LNCaP clone FGC (cell line): ENCODE measurements at places on chromosomes 5 and 9.

GRCh38 chr5:148452499-148453193 lies 68.9 kb downstream of the FBXO38 start:
- no peak for DNase-seq

- no peak for DNase-seq
Observed at GRCh38 chr9:135835131-135835530, 72.2 kb downstream of the CAMSAP1 start.

DNA sequence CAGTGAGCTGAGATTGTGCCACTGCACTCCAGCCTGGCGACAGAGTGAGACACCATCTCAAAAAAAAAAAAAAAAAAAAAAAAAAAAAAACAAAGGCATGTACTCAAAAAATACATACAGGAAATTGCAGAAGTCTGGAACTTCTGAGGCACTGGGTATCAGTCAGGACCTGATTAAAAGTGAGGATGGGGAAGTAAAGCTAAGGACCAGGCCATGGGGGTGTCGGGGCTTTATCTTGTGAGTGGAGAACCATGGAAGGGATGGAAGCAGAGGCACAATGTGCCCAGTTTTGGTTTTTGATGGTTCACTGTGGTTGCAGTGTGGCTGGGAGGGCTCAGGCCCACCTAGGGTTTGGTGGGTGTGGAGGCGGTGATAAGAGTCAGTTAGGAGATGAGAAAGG lies 212.7 kb upstream of the PIK3R1 start:
- no peak for DNase-seq

DNA sequence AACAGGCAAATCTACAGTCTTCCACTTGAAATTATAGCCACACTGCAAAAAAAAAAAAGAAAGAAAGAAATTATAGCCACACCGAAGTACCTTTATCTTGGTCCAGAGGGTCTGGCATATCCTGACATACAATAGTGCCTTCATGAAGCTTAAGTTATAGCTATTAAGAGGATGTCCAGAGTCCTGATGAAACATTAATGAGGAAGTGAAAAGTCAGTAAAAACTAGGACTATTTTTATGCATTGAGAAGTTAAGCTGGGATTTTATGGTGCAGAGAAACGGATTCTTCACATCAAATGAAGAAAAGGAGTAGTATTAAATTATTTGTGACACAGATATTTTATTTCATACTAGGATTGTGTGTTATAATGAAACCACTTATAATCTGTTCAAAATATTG lies 123.9 kb downstream of the SV2C start:
- DNase-seq: no peak

DNA sequence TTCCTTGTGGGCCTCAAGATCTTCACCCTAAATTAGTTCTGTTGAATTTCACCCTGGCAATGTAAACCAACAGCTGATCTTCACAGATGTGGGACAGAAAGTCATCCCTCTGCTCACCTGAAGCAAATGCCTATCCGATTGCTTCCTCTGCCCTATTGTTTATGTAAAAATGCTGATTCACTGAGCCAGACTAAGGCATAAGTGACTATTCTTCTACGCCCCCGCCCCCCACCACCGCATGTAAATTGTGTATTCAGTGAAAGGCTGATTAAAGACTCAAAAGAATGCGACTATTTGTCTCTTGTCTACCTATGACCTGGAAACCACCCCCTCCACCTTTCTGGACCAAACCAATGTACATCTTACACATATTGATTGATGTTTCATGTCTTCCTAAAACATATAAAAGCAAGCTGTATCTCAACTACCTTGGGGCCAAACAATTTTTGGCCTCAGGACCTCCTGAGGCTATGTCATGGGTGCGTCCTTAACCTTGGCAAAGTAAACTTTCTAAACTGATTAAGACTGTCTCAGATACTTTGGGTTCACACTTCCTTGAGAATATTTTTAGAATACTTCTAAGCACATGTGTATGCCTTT lies 129.7 kb upstream of the BOD1 start:
- DNase-seq: no peak

GRCh38 chr5:124948062-124948753 lies 201.8 kb upstream of the ZNF608 start:
- no peak for DNase-seq

DNA sequence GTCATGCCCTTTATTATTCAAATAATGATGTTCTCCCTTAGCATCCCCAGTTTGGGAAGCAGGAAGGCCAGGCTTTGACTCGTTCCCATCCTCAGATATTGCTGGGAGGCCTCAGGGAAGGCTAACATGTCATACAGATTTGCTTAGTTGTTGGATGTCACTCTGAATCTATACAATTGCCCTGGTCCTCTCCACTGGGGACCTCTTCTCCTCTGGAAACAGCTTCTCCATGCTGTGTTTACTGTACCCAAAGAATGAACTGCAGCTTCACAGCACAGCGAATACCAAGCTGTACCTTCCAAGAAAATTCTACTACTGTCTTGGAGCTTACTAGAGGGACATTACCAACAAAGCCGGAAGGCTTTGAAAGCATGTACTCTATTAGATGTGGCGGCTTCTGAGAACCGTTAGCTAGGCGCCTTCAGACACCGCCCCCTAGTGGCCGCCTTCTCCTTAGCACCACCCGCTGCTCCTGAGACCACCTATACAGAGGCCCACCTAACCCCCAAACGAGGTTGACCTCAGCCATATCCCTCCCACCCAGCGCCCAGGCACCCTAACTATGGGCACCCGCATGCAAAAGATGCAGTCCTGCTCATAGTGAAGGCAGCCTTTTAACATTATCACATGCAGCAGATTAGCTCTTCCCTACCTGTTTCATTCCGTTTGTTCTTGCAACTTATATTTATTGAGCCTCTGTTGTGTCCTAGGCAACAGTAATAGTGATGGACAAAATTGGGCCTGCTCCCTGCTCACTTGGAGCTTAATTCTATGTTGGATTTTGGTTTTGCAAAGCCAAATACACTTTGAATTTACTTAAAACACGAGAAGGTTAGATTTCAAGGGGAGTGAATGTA lies 34.9 kb upstream of the FOXI1 start:
- DNase-seq: no peak

DNA sequence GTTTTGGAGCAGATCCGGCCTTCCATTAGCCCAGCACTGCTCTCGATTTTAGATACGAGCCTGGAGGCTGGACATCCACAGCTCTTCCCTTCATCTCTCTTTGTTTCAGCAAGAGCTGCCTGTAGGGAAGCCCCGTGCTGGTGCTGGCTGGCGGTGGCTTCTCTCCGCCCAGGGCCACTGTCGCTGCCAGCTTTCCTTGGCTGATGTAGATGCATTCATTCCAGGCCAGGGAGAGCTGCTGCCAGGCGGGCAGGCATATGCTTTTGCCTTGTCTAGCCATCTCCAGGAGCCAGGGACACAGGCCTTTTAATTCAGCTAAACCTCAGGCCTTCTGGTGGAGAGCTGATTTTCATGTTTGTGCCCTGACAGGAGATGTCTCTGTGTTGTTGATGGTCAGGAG lies 409.3 kb upstream of the CLINT1 start:
- DNase-seq: no peak
